Neural crest cell (in vitro differentiated cells): ENCODE measurements at places on chromosomes 11 and 22.
A peak's percentile ranks its signal among the peaks of the same experiment; 100 is the strongest.

DNA sequence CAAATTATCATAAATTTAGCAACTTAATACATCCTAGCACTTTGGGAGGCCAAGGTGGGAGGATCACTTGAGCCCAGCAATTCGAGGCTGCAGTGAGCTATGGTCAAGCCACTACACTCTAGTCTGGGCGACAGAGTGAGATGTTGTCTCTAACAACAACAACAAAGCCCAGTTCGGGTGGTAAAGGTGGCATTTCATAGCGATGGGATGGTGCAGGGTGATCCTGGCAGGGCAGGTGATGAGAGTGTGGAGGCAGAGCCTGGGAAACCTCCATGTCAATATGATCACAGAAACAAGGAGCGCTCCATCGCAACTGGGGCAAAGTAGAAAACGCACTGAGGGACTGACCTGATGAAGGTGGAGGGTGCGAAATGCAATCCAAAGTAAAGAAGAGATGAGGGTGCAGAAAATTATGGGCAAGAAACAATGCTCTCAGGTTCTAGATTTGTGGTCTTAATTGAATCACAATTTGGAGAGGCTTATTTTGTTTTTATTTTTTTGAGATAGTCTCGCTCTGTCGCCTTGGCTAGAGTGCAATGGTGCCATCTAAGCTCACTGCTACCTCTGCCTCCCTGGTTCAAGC is 32.8 kb upstream of the CLDN5 start:
- DNase-seq = no peak

DNA sequence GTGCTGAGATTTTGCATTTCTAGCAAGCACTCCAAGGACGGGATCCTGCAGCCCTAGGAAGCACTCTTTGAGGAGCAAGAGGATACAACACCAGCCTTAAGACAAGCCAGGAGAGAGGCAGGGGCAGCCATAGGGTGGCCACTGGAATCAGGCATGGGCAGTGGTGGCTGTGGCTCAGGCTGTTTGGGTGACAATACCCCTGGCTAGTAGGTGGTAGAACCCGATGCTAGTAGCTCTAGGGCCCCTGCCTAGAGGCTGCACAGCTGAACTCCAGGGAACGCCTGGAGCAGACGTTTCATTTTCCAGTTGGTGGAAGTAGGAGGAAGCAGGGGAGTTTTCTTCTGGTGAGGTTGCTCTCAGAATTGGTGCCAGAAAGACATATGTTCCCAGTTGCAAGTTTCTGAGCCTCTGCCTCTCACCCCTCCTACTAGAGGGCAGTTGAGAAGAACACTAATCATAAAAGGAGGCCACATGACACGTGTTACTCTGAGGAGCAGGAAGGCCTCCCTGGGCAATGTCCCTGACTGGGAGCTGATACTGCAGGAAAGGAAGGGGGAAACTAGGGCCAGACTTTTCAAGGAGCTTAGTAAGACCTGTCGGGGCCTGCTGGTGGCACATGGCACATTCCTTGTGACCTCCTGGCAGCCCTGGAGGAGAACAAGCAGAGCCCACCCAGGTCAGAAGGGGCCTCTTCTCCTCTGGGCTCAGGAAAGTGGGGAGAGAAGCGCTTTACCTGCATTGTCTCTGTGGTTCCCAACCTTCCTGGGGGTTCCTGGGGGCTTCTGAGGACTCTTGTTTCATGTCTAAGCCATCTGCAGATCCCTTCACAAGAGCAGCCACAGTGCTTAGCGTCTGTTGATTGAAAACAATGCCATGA is 56.6 kb upstream of the DRD2 start:
- no peak for DNase-seq

DNA sequence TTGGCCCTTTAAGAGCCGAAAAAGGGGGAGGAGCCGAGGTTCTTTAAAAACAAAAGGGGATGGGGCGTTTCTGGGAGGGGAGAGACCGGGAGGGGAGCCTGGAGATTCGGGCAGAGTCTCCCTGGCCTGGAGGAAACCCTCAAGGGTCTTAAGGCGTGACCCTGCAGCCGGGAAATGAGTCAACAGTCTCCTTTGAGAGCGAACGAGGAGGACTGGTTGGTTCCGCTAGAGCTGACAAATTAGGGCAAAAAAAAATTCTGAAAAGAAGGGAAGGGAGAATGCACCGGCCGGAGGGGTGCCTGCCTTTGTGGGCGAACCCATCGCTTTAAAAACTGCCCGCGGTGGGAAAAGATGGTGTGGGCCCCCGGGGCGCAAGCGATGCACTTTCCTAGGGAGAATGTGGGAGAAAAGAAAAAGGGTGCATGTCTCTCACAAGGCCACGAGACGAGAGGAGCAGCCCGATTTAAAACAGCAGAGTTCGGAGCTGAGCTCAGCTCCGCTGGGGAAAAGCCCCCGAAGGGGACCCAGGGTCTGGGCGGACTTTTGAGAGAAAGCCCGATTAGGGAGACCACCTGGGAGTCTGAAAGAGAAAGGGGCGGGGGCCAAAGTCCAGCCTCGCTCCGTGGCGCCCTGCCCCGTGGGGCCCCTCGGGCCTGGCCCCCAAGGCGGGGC is 874 bp downstream of the ZFTA start:
- peak; percentile 57 for DNase-seq

DNA sequence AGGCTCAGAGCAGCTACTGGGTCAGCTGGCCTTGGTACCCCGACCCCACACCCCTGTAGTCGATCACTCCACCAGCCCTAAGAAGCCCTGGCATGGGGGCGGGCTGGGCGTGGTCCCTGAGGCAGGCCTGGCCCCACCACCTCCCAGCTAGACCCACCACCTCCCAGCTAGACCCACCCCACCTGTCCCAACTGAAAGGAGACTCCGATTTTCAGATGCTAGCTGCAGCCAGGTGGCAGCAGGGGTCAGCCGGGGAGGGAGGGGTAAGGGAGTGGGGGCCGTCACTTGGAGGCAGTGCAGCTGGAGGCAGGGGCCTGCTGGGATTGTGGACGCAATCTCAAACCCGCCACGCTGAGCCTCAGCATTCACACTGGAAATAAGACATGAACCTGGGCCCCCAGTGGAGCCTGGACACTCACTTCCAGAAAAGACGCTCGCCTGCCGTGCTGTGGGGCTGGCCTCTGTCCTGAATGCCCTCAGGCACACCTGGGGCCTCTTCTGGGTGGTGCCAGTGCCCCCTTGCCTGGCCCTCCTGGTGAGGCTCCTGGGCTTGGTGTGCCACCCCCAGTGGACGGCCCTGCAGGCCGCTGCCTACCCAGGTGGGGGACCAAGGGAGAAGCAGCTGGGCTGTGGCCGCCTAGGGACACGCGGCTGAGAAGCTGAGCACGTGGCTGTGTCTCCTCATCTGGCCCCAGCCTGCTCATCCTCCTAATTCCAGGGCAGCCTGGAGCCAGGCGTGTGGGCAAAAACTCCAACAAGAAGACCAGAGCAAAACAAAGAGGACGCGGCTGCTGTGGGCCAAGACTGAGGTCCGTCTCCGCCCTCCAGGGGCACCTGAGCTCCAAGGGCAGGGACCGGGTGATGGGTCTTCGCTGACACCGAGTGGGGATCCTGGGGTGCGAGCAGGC is 26.7 kb downstream of the OSBPL5 start:
- DNase-seq = no peak

GRCh38 chr11:87662287-87662686 is 513.0 kb downstream of the RAB38 start:
- DNase-seq = no peak

- DNase-seq = no peak
Observed at GRCh38 chr11:35115688-35116030, 23.3 kb upstream of the CD44 start.

DNA sequence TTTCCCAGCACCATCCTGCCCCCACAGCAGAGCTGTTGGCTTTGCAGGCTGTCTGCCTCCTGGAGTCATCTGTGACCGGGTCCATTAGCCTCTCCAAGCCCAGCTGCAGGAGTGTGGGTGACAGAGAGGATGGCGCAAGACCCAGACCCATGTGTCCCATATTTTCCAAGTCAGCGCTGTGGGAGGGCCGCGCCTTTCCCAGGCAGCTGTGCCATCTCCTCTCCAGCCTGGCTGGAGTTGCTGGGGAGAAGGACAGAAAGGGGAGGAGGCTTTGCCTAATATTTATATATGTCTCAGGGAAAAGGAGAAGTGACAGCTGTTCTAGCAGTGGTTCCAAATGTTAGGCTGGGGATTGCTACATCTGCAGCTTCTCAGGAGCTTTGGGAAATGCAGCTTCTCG is 15.7 kb downstream of the DTX4 start:
- DNase-seq = no peak

- DNase-seq = no peak
Observed at GRCh38 chr11:118909619-118910308, 16.0 kb downstream of the BCL9L start.

GRCh38 chr11:125513705-125514265 is 17.7 kb upstream of the FEZ1 start:
- DNase-seq = no peak

DNA sequence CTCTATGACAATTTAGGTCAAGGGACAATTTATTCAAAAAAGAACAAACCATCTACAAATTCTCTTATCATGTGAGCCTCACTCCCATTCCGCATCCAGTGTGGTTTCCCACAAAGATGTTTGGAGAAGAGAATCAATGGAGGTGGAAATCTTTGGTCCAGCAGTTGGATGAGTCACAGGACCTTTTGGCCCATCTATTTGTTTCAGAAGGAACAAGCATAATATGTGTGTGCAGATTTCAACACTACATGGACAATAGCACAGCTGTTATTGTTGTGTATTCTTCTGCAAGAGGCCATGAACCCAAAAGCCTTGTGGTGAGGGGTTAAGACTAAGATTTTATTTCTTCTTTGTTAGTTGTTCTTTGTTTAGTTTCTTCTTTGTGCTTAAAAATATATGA is 61.6 kb downstream of the OR10A6 start:
- no peak for DNase-seq
